Sigmoid colon (tissue), 7 donors: ENCODE measurements at places on chromosomes 3 and 15. TPM values are rescaled to one million over a fixed set of nuclear protein-coding genes. Genes with fewer than 3 reads are reported as not detected.

The PARP3 gene
- total RNA-seq, result 35.8 TPM

The GUCA1C gene
- not detected for total RNA-seq

The VWA5B2 gene
- total RNA-seq, result 0.83 TPM

The STOML1 gene
- 10.0 TPM for total RNA-seq

The ACSBG1 gene
- total RNA-seq, result 1.3 TPM

The NEO1 gene
- 26.8 TPM for total RNA-seq

The THSD4 gene
- 1.4 TPM for total RNA-seq

The FETUB gene
- not detected for total RNA-seq

DNA sequence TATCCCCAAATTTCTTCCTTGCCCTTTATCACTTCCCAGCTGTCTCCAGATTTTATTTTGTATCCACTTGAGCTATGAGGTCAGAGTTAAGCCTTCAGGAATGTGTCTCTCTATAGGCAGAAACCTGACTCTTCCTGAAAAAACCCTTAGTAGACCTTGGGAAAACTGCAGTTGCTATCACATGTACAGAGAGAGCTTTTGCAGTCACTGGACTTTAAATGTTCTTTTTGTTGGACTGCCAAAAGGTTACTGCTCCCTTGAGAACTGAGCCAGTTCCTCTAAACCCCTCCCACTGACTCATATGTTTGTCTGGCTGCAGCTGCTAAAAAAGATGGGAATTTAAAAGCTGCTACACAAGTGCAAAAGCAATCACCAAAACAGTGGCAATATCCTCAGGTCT is 169.1 kb upstream of the CCDC54 start:
- DNase-seq, result peak; percentile 69
- peak overlapping the region; percentile 74 for H3K27ac ChIP-seq
- no peak overlapping the region for H3K4me3 ChIP-seq
- H3K36me3 ChIP-seq, result no peaks in the 10 kb centered on the region

DNA sequence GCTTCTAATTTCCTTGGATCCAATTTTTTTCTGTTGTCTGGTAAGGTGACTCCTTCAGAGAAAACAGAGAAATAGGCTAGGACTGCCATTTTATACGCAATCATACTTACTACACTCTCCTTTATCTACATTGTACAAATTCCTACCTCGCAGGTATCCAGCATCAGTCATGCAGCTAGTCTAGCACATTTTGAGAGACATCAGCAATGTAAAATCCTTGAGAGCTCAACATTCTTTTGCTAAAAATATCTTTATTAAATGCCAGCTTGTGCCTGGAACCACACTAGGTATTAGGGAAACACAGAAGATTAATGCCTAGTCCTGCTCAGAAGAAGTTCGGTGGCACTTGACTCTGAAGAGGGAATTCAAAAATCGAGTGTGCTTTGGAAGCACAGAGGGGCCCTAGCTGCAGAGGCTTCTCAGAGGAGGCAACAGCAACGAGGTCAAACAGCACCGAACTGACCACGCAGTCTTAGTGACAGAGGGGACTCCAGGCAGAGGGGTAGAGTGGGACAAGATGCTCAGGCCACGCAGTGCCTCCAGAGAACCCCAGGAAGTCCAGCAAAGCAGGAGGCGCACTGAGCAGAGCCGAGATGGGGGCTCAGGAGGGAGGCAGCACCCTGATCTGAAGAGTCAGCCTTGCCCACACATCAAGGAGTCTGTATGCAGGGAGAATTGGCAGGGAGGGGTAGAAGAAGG is 3.5 kb downstream of the FAM174B start:
- H3K27ac ChIP-seq, result peak overlapping the region; percentile 55
- H3K27me3 ChIP-seq, result no peaks in the 10 kb centered on the region
- no peaks in the 10 kb centered on the region for H3K36me3 ChIP-seq
- H3K4me3 ChIP-seq, result no peak overlapping the region
- peaks cover 27% of the 10 kb centered on the region for H3K4me1 ChIP-seq

GRCh38 chr3:126309861-126310655 is 47.1 kb downstream of the KLF15 start:
- DNase-seq, result no peak
- no peaks in the 10 kb centered on the region for H3K36me3 ChIP-seq
- H3K4me3 ChIP-seq, result no peak overlapping the region
- no peak overlapping the region for H3K27ac ChIP-seq

- H3K27ac ChIP-seq, result no peak overlapping the region
- H3K4me3 ChIP-seq, result no peak overlapping the region
- H3K4me1 ChIP-seq, result no peaks in the 10 kb centered on the region
Measured at GRCh38 chr15:100318880-100319279, 22.9 kb downstream of the ADAMTS17 start.

GRCh38 chr3:100811779-100812507 is 102.6 kb downstream of the TFG start:
- H3K4me3 ChIP-seq, result no peak overlapping the region
- H3K27ac ChIP-seq, result no peak overlapping the region
- H3K4me1 ChIP-seq, result no peaks in the 10 kb centered on the region
- H3K36me3 ChIP-seq, result no peaks in the 10 kb centered on the region

DNA sequence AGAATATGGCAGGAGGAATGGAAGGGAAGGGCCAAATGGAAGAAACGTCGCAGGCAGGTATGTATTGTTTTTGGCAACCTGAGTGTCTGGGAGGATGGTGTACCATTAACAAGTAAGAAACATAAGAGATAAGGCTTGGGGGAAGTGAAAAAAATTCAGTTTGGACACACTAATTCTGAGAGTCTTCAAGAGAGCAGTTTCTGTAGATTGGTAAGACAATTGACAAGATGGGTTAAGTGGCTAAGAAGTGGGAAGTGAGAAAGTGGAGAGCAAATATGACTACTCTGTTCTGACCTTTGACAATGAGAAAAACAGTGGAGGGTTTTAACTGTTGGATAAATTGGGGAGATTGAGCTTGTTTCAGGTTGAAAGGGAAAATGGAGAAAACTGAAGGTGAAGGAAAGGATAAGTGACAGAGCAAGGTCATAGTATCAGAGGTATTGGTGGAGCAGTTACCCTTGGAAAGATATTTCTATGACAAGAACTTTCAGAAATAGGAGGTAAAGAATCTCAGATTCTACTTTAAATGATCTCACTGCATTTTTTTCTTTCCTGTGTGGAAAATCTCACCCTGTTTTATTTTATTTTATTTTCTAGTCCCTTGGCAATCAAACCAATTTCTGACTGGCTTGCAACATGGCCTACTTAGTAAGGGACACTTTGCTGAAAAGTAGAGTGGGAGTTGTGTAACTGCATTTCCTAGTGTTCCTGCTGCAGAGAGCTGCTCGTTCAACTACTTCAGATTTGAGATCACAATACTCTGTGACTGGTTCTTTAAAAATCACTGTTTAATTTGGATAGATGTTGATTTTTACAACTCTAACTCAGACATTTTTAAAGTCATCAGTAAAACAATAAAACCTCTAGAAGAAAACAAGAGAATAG is 23.1 kb upstream of the GABPB1 start:
- H3K4me3 ChIP-seq, result no peak overlapping the region
- H3K27me3 ChIP-seq, result no peaks in the 10 kb centered on the region
- no peaks in the 10 kb centered on the region for H3K36me3 ChIP-seq
- no peak for DNase-seq
- H3K27ac ChIP-seq, result no peak overlapping the region

DNA sequence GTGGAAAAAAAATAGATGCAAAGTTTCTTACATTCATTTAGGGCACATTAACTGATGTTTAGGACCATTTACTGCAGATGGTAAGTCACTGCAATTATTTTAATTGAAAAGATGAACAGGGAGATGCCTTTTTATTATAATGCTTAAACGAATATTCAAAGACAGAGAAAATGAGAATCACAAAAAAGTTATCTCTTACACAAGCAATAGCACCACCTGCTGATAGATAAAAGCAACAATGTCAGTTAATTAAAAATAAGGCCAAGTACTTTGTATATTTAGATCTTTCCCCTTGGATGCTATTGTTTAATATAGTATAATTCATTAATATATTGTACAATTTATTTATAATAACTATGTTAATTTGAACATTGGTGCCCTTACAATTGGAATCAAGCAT is 55.9 kb downstream of the IFT80 start:
- H3K4me1 ChIP-seq, result no peaks in the 10 kb centered on the region
- no peaks in the 10 kb centered on the region for H3K36me3 ChIP-seq
- no peaks in the 10 kb centered on the region for H3K27me3 ChIP-seq
- H3K4me3 ChIP-seq, result no peak overlapping the region

- H3K27ac ChIP-seq, result no peak overlapping the region
- H3K36me3 ChIP-seq, result no peaks in the 10 kb centered on the region
- DNase-seq, result no peak
- H3K27me3 ChIP-seq, result no peaks in the 10 kb centered on the region
- no peak overlapping the region for H3K4me3 ChIP-seq
- H3K4me1 ChIP-seq, result no peaks in the 10 kb centered on the region
Measured at GRCh38 chr3:28322464-28322863, 26.1 kb upstream of the ZCWPW2 start.

DNA sequence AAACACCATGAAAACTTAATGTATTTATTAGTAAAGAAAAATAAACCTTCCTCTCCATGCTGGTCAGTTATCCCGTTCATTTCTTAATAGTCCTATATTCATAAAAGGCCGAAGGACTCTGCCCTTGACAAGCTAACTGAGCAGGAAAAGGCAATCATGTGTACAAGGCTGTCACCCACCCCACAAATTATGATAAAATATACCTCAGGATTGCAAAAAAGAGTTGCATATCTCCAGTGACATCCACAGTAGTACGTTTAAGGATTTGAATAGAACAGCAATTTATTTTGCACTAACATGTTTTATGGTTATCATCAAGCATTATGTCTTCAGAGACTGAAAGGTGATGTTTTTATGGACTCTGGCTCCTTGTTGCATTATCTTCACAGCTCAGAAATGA is 157.6 kb downstream of the FOXB1 start:
- no peaks in the 10 kb centered on the region for H3K4me1 ChIP-seq
- no peaks in the 10 kb centered on the region for H3K36me3 ChIP-seq
- H3K27ac ChIP-seq, result no peak overlapping the region
- H3K27me3 ChIP-seq, result no peaks in the 10 kb centered on the region
- DNase-seq, result no peak

GRCh38 chr3:150543531-150543930 is 2.8 kb downstream of the SERP1 start:
- no peaks in the 10 kb centered on the region for H3K4me1 ChIP-seq
- H3K27me3 ChIP-seq, result no peaks in the 10 kb centered on the region
- H3K27ac ChIP-seq, result no peak overlapping the region
- H3K36me3 ChIP-seq, result peaks cover 29% of the 10 kb centered on the region
- no peak overlapping the region for H3K4me3 ChIP-seq

DNA sequence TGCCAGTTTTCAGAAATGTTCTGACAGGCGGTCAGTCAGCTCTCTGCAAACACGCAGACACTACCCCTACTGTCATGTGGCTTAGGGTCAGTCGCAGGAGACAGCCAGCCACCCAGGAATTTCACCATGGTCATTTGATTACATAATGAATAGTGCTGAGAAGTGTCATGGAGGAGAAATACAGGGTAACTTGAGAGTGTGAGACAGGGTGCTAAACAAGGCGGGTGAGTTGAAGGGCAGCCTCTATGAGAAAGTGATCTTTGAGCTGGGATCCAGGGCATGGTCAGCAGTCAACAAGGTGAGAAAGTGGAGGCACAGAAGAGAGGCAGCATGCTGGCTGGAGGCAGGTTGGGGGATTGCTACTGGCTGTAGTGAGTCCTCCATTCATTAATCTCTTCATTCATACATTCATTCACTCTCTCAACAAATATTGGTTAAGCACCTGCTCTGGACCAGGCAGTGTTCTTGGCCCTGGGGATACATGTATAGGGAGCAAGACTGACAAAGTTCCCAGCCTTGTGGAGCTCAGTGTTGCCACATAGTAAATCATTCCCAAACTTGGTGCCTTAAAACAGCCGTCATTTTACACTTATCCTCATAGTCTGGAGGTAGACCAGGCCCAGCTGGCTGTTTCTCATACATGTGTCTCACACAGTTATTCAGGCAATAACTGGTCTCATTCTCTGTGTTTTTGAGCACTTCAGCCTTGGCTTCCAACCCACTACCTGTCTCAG is 14.8 kb downstream of the PXYLP1 start:
- H3K27me3 ChIP-seq, result no peaks in the 10 kb centered on the region
- no peaks in the 10 kb centered on the region for H3K36me3 ChIP-seq
- H3K4me3 ChIP-seq, result no peak overlapping the region

DNA sequence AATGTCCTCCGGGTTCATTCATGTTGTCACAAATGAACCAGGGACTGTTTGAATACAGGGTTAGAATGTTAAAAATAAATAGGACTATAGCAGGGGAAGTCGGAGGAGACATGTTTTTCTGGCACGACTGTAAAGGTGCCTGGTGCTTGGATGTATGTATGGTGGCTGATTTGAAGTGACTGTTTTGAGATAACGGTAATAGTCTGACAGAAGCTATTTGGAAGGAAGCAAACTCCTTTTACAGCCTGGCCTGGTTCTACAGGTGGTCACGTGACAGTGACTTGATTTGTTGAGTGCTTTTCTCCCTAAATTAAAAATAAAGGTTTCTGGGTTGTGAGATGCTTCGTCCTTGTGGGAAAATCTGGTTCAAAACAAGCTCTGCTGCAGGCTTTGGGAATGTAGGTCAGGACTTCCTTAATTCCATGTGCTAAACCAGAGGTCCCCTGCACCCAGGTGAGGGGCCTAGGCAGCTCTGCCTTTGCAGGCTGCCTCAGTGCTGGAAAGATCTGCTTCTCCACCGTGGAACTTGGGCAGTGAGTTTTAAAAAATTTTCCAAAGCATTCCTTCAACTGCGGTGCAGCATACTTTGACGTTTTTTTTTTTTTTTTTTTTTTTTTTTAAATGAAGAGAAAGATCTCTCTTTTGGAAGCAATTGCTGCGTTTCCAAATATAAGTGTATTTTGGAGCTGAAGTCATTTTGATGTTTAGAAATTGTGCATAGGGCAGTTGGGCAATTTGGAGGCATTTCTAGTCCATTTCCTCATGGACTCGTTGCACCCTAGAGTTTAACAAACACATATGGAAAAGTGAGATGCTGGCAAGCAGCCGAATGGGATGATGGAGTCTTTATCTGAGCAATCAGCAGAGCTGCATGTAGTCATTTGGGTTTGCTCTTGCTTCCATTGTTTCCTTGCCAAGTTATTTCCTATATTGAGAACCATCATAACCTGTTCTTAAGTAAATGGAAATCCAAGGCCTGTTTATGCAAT is 30.9 kb downstream of the ITPR1 start:
- no peak overlapping the region for H3K4me3 ChIP-seq
- no peaks in the 10 kb centered on the region for H3K27me3 ChIP-seq
- H3K36me3 ChIP-seq, result no peaks in the 10 kb centered on the region
- no peak for DNase-seq
- H3K27ac ChIP-seq, result peak overlapping the region; percentile 28

- H3K27me3 ChIP-seq, result no peaks in the 10 kb centered on the region
- no peaks in the 10 kb centered on the region for H3K4me1 ChIP-seq
- H3K36me3 ChIP-seq, result no peaks in the 10 kb centered on the region
- DNase-seq, result no peak
Measured at GRCh38 chr3:4494895-4495264, 1.7 kb downstream of the ITPR1 start.
